ENCODE measurements at places on chromosomes 7 and 10. TPM values are rescaled to one million over a fixed set of nuclear protein-coding genes. Genes with fewer than 3 reads are reported as not detected.

The BRI3 gene
- total RNA-seq: 300 TPM

- no peak for DNase-seq
Observed at GRCh38 chr10:86756511-86757112, at the start of gene BMPR1A. Gene BMPR1A, plus strand, starts transcription at chr10:86756619. Its CDS starts 119,400 bp downstream, at chr10:86876019.

The PNLIP gene
- total RNA-seq: not detected

The SORBS1 gene
- total RNA-seq: 103 TPM

GRCh38 chr10:102632394-102633111, 11.7 kb upstream of the TRIM8 start:
- no peak for DNase-seq

DNA sequence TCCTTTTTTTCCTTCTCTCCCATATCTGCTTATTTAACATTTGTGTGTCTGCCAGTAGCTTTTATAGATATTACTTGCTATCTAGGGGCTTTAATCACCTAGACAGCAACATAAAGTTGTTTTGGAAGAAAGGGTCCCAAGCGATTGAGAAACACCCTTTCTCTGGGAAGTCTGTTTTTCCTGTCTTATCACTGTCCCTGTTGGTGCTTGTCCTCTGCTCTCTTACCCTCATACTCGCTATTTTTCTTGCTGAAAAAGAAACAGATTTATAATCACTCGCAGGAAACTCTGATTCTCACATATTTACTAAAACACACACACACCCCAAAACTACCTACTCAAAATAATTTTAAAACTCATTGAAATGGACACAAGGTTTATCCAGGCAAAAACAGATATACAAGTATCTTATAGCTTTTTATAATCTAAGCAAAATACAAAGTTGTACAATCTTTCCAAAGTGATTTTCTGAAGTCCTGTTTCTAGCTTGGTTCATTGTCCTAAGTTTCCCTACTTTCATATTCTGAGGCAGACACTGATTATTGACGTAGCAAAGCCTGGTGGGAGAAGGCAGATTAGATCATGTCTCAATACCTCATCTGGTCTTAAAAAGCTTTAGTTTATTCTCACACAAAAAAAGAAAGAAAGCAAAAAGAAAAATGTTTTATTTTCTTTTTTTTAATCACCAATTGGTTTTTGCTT, 157.3 kb downstream of the CACNA2D1 start:
- DNase-seq: no peak

The LRRN3 gene
- not detected for total RNA-seq

The TMEM184A gene
- total RNA-seq: 0.21 TPM

All from endothelial cell (in vitro differentiated cells).